ENCODE measurements at places on chromosomes 5 and 9. TPM values are rescaled to one million over a fixed set of nuclear protein-coding genes. Genes with fewer than 3 reads are reported as not detected.
A peak's percentile ranks its signal among the peaks of the same experiment; 100 is the strongest.

GRCh38 chr5:59020611-59021285 lies 437.9 kb downstream of the RAB3C start:
- DNase-seq = no peak

DNA sequence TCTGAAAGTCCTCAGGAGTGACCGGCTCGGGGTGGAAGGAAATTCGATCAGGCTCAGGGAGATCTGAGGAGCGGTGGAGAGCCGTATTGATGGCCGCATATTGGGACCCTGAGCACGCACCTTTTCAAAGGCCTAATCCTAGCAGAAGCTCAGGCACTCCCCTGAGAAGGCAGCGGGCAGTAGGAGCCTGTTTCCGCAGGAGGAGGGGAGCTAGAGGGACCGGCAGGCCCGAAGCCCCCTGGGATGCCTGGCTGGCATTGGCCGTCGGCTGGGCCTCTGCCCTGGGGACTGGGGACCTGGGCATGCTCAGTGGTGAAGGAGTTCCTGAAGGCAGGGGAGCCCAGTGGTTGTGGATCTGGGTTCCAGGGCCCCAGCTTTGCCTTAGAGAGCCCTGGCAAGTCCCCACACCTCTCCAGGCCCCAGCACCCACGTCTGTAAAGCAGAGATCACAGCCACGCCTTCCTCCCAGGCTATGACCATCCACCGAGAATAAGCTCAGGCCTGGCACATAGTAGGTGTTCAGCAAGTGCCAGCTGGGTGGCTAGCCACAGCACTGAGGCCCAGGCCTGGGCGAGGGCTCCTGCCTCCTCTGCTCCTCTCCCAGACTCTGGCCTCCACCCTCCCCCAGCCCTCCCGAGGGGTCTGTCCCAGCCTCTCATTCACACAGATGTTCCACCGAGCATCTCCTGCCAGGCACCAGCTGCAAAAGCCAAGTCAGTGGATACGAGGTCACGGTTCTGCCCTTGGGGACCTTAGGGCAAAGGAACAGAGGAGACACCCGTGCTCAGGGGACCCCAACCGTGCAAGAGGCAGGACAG lies 17.2 kb upstream of the QRFP start:
- DNase-seq = no peak

GRCh38 chr9:119137479-119137878 lies 231.8 kb downstream of the BRINP1 start:
- DNase-seq = no peak

- no peak for DNase-seq
These were observed 42.5 kb downstream of the KLF4 start for GRCh38 chr9:107447081-107447480.

- no peak for DNase-seq
These were observed 27.8 kb downstream of the SERINC5 start for GRCh38 chr5:80227979-80228596.

The GMCL2 gene
- total RNA-seq = not detected

DNA sequence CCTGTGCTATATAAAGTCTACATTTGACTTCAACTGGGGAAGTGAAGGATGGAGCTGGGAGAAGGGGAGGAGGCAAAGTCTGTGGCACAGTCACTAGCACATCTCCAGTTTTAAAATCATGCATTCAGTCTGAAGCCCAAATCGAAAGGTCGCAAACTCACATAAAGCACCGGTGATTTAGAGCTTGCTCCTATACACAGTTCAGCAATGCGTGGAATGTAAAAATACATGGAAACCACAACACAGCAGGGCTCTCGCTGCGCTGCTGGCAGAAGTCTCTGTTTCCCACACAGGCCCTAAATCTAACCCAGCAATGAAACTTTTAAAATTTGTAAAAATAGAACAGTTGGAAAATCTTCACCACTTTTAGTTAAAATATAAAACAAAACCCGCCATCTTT lies 68.2 kb downstream of the EBF1 start:
- no peak for DNase-seq

DNA sequence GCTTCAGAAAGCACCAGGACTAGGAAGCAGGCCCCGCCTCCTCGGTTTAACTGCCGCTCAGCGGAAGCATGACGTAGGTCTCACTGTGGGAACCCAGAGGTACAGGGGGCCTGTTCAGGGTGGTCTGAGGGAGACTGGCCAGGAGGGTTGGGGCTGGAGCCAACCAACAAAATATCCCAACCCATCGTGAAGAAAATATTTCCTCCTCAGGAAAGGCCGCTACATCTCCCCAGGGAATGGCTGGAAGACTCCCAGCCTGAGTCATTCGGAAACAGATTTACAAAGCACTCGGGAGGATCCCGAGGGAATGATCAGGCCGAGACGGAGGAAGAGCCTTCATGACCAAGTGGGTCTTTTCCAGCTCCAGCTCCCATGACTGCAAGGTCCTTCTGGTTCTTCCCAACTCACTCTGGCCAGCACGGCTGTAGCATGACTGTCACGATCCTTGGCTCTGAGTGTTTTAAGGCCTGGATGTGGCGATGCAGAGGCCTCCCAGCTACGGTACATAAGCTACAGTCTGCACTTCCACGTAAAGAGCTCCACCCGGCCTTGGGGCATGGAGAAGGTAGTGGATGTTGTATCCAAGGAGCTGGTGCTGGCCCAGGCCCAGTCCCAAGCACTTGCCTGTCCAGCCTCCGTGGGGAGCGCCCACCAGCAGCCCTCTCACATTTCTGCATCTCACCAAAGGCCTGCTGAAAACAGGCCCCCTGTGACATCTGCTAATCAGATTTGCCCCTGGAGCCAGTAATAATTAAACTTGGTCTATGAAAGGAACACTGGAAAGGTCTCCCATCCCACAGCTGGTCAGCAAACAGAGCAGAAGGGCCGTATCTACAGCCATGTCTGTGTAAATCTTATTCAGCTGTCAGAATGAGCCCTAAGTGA lies 100.6 kb downstream of the LHFPL2 start:
- DNase-seq = peak; percentile 91

DNA sequence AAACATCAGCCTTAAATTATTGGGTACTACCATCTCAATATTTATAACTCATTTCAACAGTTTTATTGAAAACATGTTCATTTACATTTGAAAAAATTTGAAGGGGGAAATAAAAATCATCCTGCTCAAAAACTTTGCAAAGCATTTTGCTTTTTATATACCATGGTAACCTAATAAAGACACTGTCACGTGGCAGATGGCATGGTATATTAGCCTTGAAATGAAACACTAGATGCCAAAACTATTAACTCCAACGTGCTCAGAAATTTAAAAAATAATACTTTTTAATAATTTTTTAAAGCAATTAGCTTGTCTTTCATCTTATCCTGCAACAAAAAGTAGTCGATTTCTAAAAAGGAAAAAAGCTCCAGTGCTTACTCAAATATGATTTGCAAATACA lies 88.6 kb upstream of the NFIB start:
- no peak for DNase-seq

DNA sequence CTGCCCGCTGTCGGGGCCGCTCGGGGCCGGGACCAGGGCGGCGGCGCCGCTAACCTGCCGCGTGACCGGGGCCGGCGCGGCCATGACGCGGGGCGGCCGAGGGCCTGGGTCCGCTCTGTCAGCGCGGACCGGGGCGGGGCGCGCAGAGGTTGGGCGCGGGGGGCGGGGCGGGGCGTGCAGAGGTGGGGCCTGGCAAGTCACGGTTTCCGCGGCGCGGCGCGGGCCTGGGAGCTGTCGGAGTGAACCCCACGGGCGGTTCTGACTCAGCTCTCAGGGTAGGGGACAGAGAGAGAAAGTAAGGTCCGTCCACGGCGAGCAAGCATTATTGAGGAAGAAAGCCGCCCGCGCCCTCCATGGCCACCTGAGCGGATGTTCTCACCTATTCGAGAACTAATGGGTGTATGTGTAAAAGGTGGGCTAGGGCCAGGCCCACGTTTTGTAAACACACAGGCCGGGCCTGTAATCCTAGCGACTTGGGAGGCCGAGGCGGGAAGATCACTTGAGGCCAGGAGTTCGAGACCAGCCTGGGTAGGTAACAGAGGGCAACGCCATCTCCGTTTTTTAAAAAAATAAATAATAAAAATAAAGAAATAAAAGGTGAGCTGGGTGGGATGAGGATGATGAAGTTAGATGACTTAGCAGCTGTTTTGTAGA lies at the start of gene PRXL2C:
TSS of gene PRXL2C (minus strand) at position 120 of the 654 bp plus-strand sequence. CDS start at position 84, 36 bp downstream.
- peak; percentile 91 for DNase-seq

The AK8 gene
- not detected for total RNA-seq

The ZCCHC9 gene
- 11.5 TPM for total RNA-seq

The GHR gene
- total RNA-seq = 36.4 TPM

DNA sequence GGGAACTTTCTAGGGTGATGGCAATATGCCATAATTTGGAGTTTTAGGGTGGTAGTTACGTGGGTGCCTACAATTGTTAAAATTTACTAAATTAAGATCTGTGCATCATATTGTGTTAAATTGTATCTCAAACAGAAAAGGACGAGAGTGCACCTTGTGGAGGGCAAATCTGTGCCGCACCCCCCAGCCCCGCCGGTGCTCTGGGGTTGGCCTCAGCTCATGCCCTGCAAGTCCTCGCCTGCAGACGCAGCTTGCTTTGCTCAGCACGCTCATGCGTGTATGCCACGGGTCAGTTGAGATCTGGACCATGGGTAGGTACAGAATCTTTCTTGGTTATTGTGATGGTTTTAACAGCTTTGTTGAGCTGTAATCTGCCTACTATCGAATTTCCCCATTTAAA lies 33.7 kb upstream of the FCN1 start:
- peak; percentile 12 for DNase-seq
